ENCODE measurements at places on chromosomes 5 and 9.

GRCh38 chr9:131736431-131736830 is 3.4 kb downstream of the RAPGEF1 start:
- no peak for DNase-seq

DNA sequence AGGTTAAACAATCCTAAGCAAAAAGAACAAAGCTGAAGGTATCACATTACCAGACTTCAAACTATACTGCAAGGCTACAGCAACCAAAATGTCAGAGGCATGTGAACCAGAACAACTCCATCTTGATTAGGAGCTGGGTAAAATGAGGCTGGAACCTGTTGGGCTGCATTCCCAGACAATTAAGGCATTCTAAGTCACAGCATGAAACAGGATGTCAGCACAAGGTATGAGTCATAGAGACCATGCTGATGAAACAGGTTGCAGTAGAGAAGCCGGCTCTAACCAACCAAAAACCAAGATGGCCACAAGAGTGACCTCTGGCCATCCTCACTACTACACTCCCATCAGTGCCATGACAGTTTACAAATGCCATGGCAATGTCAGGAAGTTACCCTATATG is 252.0 kb downstream of the RASEF start:
- DNase-seq, result no peak

DNA sequence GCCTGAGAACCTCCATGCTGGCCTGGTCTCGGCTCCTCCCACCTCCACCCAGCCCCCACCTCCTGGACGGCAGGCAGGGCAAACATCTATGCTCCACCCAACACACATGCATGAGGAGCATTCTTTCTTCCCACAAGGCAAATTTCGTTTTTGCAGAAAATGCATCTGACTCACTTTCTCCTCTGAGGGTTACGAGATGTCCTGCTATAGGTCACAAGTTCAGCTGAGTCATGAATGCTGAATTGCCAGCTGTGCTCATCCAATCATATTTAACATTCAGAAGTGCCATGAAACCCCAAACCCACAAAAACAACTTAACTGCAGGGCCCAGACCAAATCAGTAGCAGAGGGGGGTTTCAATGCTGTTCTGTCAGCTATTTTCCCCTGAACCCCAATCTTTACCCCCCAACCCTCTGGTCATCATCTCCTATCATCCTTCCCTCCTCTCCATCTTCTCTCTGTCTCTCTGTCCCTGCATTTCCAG is 39.0 kb upstream of the OSMR start:
- DNase-seq, result no peak

GRCh38 chr5:35026280-35026840 is 21.4 kb downstream of the AGXT2 start:
- DNase-seq, result no peak

DNA sequence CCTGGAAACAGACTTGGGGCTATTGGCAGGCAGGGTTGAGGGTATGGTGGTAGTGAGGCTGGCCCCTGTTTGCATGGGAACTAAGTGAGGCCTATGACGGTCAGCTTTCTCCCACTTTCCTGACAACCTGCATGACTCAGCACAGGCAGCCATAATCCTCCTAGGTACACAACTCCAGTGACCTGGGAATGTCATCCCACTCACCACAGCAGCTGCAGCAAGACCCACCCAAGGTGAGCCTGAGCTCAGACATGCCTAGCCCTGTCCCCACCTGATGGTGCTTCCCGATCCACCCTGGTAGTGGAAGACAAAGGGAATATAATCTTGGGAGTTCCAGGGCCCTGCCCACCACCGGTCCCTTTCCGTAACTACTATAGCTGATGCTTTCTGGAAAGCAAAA is 178.7 kb downstream of the NDUFS4 start:
- DNase-seq, result no peak

- DNase-seq, result no peak
These were observed 96.5 kb upstream of the ERCC6L2 start for GRCh38 chr9:95778957-95779356.

- no peak for DNase-seq
These were observed 27.2 kb downstream of the PAM start for GRCh38 chr5:102782217-102782872.

- no peak for DNase-seq
These were observed 9.3 kb upstream of the TEX48 start for GRCh38 chr9:114691046-114691955.

DNA sequence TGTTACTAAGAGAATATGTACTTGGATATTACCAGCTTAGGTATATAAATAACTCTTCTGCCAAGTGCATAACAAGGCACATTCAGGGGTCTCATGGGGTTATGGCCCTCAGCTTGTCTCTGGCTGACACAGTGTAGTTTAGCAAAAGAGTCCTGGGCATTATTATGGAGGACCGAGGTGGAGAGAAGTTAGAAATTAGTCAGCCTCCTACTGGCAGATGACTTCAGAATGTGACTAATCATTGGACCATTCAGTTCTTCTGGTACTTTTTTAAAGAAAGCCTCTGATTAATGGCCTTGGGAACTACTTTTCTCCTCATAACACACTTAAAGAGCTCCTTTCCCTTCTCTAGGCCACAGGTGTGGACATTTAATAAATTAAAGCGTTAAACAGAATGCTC is 178.9 kb downstream of the SH3GL2 start:
- no peak for DNase-seq

- no peak for DNase-seq
These were observed 12.4 kb upstream of the TENT4A start for GRCh38 chr5:6700685-6701355.

- DNase-seq, result no peak
These were observed 20.3 kb downstream of the WHRN start for GRCh38 chr9:114484854-114485443.

DNA sequence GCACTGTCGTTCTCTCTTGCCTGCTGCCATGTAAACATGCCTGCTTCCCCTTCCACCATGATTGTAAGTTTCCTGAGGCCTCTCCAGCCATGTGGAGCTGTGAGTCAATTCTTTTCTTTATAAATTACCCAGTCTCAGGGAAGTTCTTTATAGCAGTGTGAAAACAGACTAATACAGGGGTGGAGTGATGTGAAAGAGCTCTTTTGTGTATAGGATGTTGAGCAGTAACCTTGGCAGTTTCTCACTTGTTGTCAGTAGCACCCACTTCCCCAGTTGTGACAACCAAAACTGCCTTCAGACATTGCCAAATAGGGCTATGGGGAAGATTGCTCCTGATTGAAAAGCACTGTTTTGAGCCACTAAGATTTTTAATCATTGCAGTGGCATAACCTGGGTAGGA is 552.2 kb upstream of the ZNF462 start:
- no peak for DNase-seq

DNA sequence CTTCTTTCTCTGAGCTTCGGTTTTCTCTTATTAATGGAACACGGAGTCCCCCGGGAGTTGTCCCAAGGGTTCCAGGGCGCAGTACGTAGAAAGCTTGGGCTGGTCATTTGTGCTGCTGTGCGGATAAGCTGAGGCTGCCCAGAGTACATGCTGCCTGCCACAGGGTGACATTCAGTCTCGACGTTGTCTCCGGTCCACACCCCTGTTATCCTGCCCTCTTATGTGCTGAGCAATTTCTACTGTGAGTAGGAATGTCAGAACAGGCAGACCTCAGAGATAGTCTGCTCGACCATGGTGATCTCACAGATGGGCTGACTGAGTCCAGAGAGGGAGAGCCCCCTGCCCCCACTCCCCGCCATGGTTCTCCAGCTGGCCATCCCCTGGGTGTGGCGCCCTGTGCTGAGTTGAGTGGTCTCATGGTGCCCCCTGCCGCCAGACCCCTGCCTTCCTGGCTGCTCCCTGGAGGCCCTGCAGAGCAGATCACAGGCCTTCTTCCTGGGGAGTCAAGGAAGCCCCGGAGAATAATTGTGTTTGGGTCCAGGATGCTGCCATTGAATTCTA is 124.0 kb downstream of the RGS3 start:
- DNase-seq, result no peak

DNA sequence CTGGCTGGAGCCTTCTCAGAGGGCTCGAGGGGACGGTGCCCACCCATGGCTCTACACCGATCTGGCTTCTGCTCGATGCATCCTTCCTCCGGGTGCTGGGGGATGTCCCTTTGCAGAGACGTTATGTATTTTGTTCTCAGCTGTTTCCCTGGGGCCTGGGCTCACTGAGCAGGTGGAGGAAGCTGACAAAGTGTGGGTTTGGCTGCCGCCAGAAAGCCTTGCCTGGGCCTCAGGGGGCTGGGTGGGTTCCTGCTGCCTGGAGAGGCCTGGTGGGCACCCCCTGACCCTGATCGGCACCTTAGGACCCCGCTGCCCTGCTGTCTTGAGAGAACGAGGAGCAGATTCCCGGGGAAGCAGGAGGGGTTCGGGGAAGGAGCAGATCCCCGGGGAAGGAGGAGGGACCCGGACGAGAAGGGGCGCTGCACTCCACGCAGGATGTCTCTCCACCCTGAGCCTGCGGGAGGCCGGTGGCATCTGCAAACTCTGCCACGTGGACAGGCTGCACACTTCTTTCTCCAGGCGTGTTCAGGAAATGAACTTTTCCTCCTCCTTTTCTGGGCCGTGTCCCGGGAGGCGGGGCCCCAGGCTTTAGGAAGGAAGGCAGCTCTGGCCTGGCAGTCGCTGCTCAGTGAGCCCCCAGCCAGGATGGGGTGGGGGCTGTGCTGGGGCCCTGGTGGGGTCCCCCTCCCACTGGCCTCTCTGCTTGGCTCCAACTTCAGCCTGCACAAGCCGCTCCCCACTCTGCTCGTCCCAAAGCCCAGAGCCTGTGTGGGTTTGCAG is 148.9 kb downstream of the RXRA start:
- DNase-seq, result no peak
